LHCN-M2 (cell line): ENCODE measurements at places on chromosomes 12 and 14. TPM values are rescaled to one million over a fixed set of nuclear protein-coding genes. Genes with fewer than 3 reads are reported as not detected.
A peak's percentile ranks its signal among the peaks of the same experiment; 100 is the strongest.

The MAP3K9 gene
- 0.38 and 0.75 TPM in 2 replicates for total RNA-seq

The SYNDIG1L gene
- total RNA-seq: not detected in 2 replicates

The TGM1 gene
- total RNA-seq: 0.38 and 2.5 TPM in 2 replicates

The CLEC9A gene
- total RNA-seq: not detected in 2 replicates

The OTX2 gene
- total RNA-seq: not detected in 2 replicates

The P3H3 gene
- total RNA-seq: 47.6 and 58.4 TPM in 2 replicates

DNA sequence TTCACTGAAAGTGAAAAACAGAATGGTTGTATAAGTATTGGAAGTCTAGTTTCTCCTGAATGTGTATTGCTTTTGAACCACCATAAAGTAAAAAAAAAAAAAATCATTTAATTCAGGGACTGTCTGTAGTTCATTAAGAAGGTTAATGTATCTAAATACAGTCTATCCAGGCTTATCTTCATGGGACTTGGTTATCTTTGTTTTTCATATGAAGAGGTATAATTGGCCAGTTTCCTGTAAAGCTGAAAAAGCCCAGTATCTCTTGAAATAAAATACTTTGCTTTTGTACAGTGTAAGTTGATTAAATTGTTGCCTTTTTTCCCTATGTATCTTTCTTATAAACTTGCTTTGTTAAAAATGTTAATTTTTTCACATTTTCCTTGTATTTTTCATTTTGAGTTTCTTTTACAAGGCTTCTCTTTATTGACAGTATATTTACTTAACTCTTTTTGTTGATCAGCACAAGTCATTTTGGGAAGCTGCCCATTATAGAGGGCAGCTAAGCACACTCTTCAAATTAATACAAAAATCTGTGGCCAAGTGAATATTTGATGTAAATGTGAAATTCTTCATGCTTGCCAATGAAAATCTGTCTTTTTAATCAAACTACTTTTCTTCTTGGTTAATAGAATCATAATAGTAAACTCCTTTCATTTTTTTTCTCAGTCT is 156.0 kb downstream of the TMTC3 start:
- DNase-seq: no peak

DNA sequence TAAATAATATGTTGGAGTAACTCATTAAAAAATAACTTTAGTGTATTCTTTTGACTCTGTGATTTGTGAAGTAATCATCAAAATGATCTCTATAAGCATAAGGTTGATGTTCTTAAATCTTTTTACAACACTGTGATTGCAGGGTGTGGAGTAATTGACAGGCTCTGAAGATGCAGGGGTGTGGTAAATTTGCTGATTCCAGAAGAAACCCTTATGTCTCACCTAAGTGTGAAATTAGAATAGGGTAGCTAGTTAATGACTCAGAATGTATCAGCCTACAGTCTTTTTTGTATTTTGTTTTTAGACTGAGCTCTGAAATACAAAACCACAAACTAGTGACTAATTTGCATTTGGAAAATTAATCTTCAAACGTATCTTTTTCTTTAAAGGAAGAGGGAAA is 5.9 kb downstream of the PRPF39 start:
- peak; percentile 67 for DNase-seq

DNA sequence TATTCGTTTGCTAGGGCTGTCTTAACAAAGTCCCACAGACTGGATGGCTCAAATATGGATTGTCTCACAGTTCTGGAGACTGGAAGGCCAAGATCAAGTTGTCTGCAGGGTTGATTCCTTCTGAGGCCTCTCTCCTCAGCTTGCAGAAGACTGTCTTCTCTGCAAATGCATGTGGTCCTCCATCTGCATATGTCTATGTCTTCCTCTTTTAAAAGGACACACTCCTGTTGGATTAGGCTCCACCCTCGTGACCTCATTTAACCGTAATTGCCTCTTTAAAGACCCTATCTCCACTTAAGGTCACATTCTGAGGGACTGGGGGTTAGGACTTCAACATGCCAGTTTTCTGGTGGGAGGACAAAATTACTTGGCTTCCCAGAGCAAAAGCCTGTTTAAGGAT is 123.3 kb downstream of the SLC38A6 start:
- DNase-seq: no peak

- DNase-seq: peak; percentile 87
Measured at GRCh38 chr12:111445726-111446581, 40.2 kb downstream of the SH2B3 start.

DNA sequence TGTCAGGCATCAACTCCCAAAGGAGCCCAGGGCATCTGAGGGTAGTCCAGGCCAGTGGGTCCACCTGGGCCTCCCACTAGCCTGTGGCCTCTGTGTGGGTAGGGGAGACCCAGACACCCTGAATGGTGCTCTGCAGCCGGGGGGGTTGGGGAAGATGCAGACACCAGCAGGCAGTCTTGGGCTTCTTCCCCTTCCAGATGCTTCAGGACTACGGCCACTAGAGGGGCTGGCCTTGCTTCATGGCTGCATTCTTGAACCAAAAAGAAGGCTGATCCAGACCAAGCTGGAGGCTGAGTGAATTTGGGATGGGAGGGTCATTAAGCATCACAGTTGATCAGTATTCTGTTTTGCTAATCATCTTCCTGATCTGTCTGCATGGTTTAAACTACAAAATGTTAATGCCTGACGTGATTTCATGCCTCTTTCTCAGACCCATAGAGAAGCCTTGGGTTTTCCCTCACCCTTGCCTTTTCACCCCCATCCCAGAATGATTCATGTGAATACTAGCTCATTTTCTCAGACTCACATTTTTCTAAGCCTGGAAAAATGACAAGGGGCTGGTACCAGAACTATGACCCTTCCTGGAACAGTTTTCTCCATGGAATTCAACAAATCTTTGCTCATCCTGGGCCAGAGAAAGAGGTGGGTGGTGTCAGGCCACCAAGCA is 134.2 kb downstream of the NTF3 start:
- peak; percentile 8 for DNase-seq

DNA sequence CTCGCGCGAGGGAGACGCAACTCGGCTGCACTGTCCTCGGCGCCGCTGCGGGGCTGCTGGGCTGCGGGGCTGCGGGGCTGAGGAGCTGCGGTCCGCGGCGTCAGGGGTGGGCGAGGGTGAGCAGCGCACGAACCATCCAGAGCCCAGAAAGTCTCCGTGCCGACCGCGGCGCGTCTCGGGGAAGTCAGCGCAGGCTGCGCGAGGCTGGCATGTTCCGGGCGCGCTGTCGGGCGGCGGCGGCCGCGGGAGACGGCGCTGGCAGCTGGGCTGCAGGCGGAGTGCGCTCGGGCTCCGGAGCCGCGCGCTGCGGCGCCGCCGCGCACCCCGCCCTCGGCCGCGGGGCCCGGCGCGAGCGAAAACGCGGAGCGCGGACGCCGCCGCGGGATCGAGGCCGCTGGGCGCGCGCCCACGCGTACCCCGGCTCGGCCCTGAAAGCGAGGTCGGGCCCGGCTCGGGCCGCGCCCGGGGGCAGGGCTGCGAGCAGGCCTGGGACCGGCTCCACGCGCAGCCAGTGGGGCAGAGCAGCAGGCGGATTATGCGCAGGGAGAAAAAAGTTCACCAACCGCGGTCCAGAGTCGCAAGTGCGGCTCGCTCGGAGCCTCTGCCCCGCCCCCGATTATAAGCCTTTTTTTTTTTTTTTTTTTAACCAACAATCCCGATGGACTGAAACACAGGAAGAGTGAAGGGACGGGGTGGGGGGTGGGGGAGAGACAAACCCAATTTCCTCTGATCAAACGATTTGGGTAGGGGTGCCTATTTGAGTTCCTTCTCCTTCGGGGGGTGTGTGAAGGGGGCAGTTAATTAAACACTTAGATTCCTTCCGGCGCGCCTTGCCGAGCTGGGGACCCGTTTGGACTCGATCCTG is at the start of gene PRICKLE1:
Gene PRICKLE1 (minus strand): TSS at position 282 of the 865 bp plus-strand sequence. CDS start 117,230 bp downstream, outside the sequence.
- DNase-seq: peak; percentile 48

DNA sequence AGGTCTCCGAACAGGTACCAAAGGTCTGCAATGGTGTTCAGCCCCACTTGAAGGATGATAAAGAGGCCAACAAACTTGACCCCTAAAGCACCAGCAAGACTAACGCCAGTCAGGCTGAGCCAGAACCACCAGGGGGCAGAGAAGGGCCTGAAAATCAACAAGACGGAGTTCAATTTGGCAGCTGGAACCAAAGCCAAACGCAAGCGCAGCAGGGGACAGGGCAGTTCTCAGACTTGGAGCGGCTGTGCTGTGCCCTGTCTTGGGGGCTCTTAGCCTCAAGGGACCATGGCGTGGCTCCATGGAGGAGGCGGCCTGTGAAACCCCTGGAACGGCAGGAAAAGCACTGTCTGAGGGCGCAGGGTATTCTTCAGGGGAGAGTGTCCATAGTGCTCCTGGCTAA is 19.6 kb downstream of the POMT2 start:
- DNase-seq: peak; percentile 68

DNA sequence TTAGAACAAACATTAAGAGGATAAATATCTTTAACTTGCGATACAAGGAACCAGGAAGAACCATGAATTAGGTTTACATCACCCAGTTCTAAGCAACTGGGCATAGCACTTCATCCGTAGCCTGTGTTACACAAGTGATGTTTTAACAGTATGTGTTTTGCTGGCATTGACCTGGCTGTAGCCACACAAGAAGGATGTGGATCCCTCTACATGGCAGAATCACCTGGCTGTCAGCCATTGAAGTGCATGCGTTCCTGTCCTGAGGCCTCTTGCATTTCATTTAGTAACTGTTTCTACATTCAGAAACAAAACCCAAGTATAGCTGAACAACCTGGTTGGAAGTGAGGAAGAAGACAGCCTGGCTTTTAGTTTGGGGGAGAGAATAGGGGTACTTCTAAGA is 72.2 kb downstream of the TGFB3 start:
- no peak for DNase-seq

DNA sequence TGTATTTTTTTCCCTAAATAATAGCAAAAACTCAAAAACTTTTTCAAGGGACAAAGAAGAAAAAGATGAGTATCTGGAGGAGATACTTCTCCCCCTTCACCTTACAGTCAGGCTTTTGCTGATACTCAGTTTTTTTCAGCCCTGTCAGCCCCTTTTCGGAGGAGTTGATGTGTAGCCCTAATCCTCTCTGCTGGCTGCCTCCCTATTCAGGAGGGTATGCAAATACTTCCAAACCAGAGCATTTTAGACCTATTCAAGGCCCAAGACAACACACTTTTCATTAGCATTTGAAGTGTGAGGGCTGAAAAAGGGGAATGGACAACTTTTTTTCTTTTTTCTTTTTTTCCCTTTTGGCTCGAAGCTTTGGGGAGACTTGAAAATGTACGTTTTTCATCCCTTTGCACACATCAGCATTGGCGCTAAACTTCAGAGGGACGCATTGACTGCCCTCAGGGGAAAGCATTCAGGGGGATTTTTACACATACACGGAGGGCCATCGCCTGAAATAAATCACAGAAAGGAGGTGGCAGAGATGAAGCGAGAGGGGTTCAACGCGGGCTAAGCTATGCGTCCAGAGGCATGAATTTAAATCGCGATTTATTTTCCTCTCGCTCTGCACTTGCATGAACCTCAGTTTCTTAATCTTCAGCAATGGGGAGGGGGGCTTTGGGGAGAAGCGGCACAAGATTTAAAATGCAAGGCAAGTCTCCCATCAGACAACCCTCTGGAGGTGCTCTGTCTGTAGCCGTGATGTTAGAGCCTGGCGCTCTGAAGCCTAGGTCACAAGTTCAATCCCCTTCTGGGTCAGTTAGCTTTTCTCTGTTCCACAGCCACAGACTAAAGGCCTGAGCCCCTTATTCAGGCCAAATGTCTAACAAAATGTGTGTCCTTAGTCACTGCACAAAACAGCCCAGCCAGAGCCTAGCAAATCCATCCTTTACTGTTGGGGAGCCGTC is 86.3 kb downstream of the ASCL1 start:
- no peak for DNase-seq

- no peak for DNase-seq
Measured at GRCh38 chr12:59734371-59734770, 138.5 kb downstream of the SLC16A7 start.

DNA sequence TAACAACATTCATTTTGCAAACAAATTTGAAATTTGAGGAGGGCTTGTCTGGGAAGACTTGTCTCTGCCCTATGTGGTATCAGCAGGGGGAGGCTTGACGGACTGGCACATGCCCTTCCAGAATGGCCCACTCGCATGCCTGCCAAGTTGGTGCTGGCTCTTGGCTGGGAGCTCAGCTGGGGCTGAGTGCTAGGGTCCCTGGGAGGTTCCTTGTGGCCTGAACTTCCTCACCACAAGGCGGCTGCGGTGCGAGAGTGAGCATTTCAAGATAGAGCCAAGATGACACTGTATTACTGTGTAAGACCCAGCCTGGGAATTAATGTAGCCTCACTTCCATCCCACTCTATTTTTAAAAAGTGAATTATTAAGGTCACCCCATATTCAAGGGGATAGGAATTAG is 271.6 kb upstream of the PLEKHG7 start:
- no peak for DNase-seq
